ENCODE measurements at places on chromosomes 13 and 19.
A peak's percentile ranks its signal among the peaks of the same experiment; 100 is the strongest.

DNA sequence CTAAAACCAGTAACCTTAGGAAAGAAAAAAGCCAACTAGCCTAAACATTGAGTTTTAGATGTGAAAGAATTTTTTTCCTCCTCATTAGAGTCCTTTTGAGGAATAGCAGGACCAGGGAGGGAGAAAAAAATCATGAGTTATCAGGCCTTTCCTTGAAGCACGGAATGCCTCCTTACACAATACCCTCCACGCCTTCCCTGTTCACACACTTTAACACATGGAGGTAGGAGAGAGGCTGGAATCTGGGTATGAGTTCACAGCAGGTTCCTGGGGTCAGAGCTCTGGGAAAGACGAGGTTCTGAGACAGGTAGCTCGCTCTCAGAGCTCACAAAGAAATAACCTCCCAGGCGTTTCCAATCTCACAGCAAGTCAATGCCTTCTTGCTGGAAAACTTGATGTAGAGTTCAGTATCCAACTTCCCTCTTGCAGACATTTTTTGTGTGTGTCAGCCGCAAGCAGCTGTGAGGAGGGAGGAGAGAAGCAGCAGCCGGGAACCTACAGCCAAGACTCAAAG lies 716 bp downstream of the ZNF573 start:
- DNase-seq, result no peak

DNA sequence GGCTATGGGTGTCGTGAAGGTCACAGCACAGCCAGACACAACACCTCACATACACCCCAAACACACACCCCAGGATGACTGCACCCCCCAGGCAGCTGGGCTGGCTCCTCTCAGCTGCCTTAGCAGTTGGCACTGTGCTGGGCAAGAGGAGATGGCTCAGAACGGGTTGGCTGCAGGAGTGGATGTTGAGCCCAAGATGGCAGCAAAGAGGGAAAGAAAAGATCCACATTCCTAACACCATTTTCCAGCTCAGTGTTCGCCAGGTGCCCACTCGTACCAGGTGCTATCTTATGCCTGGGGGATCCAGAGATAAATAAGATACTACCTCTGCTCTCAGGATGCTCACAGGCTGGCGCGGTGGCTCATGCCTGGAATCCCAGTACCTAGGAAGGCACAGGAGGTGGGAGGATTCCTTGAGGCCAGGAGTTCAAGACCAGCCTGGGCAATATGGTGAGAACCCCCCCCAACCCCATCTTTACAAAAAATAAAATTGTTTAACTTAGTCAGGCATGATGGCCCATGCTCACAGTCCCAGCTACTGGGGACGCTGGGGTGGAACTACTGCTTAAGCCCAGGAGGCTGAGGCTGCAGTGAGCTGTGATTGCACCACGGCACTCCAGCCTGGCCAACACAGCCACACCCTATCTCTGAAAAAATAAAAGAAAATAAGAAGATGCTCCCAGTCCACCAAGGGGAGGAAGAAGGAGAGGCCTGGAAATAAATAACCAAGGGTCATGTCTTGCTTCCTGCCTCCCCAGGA lies 89.7 kb upstream of the ZNF507 start:
- DNase-seq, result no peak

- DNase-seq, result peak; percentile 60
Measured at GRCh38 chr13:74443631-74444030, 309.4 kb upstream of the KLF12 start.

GRCh38 chr13:77876176-77876575 lies 42.5 kb downstream of the EDNRB start:
- DNase-seq, result no peak

DNA sequence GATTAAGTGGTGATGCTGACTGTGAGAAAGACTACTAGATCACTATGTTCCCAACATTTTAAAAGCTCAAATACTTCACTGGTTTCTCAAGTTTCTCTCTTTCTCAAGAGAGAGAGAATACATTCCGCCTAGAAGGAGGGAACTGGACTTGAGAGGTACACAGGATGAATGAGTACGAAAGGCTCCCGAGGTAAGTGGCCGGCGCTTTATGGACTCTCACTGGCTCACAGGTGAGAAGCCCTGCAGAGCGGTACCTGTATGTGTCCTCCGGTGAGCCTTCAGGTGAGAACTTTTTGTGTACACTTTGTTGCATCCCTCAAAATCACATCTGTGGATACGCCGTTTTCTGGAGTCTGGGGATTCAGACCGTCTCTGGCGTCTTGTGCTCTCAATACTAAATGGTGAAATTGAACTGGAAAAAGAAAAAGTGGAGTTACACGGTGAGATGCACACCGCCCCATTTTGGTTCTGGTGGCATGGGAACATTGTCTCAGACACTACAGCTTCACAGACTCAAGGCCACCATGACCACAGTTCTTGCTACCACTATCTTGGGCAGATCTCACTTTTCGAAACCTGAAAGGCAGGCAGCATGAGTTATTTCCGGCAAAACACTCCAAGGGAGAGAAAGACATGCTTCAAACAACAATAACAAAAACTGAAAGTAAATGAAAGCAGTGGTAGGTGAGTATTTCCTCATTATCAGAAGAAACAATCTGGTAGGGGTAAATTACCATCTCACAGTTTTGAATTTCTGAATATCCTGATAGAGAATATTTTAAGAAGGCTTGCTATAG lies 418.9 kb downstream of the KLF12 start:
- DNase-seq, result peak; percentile 60
